OCI-M1 (cell line): ENCODE measurements at places on chromosomes 2 and 18.

DNA sequence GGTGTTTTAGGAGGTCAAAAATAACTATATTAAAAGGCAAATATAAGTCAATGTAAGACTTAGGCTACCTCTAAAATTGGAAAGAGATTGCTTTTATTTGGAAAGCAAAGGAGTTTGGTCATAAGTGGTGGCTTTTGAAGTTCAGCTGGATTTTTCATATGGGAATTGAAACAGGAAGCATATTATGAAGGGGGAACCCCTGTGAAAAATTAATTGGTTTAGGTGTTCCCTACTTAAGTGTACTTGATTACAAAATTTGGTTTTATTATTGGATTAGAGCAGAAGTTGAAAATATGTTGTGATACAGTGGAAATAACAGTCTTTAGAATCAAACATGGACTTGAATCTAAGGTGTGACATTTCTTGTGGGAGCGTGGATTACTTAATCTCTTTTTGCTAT lies 121.4 kb upstream of the TTC27 start:
- no peak for DNase-seq

DNA sequence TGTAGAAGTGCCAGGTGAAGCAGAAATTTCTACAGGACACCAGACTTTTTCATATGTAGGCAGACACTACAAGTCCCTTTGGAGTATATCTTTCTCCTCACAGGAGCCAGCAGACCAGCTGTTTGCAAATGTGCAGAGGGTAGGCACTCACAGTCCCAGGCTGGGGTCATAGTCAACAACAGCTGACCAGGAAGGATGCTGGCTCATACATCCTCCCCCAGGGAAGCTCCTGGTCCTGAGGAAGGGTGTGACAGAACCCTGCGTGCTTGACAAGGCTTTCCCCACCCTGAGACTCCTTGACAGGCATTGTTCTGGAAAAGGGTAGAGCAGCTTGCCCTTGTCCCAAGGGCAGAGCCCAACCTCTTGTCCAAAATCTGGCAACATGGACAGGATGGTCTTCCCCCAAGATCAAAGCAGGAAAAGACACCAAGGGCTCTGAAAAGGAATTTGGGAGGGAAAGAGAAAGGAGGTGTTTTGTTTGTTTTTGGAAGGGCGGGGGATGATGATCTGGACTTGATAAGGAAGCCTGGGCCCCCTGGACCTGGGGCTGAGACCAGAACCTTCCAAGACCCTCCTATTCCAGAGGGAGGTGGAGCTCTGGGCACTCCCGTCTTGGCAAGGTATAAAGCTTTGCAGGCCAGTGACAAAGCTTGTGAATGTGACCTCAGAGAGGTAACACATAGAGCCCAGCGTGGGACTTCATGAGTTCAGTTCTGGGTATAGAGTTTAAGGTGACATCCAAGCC lies 87.1 kb downstream of the GFPT1 start:
- DNase-seq = no peak

- DNase-seq = no peak
Measured at GRCh38 chr2:100818606-100819369, 1.2 kb upstream of the NPAS2 start.

DNA sequence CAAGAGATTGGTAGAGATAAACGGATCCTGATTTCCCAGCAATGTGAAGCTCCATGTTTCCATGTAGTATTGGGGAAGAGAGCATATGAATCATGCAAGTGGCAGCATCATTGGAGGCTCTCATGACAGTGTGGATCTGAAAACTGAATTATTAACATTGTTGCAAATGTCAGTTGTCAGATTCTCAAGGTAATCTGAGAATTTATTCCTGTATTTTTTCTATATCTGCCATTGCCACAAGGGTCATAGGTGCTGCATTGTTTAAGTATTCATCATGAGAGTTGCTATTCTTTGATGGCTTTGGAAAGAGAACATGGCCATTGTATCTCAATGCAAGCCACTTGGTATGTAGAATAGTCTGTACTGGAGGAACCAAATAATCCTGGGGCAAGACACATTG lies 1217.0 kb upstream of the ZEB2 start:
- DNase-seq = no peak

GRCh38 chr18:25630682-25631081 lies 278.7 kb upstream of the ZNF521 start:
- DNase-seq = no peak

GRCh38 chr2:129301431-129301913 lies 678.0 kb upstream of the RAB6C start:
- no peak for DNase-seq

DNA sequence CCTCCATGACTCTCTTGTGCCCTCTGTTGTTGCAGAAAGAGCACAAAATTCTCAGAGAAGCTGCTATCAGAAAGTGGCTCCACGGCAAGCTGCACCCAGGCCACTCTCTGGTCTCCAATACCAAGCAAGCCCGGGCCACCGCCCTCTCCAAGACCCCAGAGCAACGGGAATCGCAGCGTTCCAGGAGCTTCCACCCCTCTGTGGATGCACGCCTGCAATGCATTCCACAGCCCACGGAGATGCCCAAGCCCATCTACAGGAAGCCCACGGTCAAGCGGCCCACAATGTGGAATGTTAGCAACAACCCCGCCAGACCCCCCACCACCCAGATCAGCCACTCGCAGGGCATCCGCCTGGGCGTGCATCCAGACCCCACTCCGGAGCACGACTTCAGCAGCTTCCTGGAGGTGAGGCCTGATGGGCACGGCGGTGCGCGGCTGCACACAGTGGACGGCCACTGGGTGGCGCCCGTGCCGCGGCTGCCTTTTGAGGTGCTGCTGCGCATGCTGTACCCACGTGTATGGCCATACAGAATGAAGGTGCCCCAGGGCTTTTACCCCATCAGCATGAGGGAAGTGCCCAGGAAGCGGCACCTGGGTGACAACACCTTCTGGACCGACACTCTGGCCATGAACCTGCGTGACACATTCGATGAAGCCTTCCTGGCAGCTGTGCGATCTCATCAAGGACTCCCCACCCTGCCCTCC lies 6.3 kb downstream of the ANKRD53 start:
- no peak for DNase-seq

DNA sequence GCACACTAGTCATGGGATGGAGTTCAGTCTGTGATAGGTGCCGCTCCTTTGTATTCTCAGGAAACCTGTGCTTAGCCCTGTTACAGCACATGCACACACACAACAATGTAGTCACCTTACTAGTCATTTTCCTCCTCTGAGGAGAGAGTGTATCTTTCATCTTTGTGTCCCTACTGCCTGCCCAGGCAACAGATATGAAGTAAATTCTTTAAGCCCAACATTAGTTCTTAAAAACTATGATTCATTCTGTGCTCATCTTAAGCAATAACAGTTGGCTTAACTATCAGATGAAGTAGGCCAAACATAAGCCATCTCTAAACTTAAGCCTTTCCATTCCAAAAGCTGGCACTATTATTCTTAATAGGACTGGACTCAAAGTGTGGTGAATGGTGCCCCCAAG lies 186.5 kb downstream of the LNPK start:
- DNase-seq = no peak

- no peak for DNase-seq
Measured at GRCh38 chr2:241774419-241775222, 2.0 kb upstream of the GAL3ST2 start.

- DNase-seq = no peak
Measured at GRCh38 chr2:3603536-3604206, 8.8 kb downstream of the COLEC11 start.

- no peak for DNase-seq
Measured at GRCh38 chr2:47109007-47109375, 46.1 kb downstream of the STPG4 start.

DNA sequence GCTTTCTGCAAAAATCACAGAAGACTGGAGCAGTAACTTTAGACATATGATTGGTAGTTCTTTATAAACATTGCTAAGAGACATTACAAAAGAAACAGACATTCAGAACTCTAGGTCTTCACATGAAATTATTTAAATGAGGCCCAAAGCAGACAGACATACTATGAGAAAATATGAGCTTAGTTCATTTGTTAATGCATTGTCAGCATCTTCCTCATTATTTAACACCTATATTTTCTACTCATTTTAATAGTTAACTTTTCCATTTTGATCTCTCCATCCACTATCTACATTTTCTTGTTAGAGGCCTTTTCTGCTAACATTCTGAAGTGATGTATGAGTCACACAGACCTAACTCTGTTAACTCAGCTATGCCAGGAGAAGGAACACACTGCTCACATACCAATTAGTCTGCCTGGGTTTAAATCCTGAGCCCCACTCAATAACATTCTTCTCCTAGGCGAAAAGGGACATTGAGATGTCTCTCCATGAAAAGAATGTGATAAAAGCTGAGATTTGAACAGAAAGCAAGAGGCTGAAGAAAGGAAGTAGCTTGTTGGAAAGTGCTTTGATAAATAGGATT lies 400.3 kb upstream of the PKDCC start:
- no peak for DNase-seq
